ENCODE measurements at places on chromosomes 3 and 15.

DNA sequence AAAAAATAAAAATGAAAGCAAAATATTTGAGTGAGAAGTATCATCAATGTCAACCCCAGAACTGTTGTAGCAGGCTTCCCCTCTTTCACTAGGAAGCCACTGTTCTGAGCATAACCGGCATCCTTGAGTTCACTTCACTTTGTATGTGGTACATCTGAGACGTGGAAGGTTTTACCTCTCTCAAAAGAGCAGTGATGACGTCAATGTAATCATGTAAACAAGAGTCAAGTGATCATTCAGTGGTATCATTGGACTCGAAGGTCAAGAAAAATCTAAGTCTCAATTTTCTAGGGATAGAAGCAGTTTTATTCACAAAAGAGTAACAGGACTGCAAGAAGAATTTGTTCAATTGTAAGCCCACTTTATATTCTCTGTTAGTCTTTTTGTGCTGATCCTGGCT, 339.8 kb upstream of the THRB start:
- DNase-seq, result no peak

- no peak for DNase-seq
Measured at GRCh38 chr15:72168131-72168807, 29.3 kb downstream of the GRAMD2A start.

GRCh38 chr3:186311441-186311840, 50.6 kb downstream of the DGKG start:
- no peak for DNase-seq

DNA sequence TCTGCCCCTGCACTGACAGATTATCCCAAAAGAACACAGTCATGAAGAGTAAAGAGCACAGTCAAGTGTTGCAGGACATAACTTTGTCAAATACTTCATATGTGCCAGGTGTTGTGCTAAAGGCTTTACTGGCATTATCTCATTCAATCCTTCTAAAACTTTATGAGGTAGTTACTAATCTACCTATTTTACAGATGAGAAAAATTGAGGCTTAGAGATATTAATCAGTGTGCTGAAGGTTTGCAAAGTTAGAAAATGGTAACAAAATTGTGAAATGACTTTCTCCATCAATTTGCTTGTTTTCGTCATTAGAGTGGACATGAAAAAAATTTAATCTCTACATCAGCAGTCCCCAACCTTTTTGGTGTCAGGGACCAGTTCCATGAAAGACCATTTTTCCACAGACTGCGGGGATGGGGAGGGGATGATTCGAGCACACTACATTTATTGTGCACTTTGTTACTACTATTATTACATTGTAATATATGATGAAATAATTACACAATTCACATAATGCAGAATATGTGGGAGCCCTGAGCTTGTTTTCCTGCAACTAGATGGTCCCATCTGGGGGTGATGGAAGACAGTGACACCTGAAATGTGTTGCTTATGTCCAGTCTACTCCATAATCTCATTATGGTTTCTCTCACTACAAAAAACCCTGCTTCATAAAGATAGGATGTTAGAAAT, 8.6 kb upstream of the CAPN7 start:
- DNase-seq, result no peak

GRCh38 chr15:85757073-85757938, 37.4 kb downstream of the KLHL25 start:
- no peak for DNase-seq
